ENCODE measurements at places on chromosomes 12 and 14. TPM values are rescaled to one million over a fixed set of nuclear protein-coding genes. Genes with fewer than 3 reads are reported as not detected.

- no peaks in the 10 kb centered on the region for H3K4me1 ChIP-seq
- H3K4me3 ChIP-seq, result no peak overlapping the region
- no peak for DNase-seq
- no peaks in the 10 kb centered on the region for H3K27me3 ChIP-seq
- H3K27ac ChIP-seq, result no peak overlapping the region
Observed at GRCh38 chr14:88143810-88144209, 138.9 kb downstream of the GPR65 start.

- no peaks in the 10 kb centered on the region for H3K27me3 ChIP-seq
- no peaks in the 10 kb centered on the region for H3K36me3 ChIP-seq
- DNase-seq, result no peak
- no peak overlapping the region for H3K4me3 ChIP-seq
Observed at GRCh38 chr12:115251727-115252126, 567.8 kb upstream of the TBX3 start.

DNA sequence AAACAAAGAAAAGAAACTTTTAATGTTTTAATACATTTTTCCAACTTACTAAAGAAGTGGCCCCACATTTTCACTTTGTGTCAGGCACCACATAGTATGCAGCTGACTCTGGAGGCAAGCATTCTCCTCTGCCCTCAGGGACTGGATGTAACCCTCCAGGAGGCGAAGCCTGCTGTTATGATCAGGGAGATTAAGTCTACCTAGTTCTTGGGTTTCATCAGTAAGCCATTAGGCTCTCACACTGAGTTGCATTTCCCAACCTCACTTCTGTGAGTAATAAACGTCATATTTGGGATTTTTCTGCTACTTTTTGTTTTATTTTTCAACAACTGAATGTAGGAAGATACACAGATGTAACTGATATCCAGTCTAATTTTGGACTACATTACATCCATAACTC lies 101.2 kb upstream of the LRFN5 start:
- H3K4me1 ChIP-seq, result no peaks in the 10 kb centered on the region
- no peak for DNase-seq
- H3K36me3 ChIP-seq, result no peaks in the 10 kb centered on the region

Gene STAB2
- total RNA-seq, result 2.0 TPM

Gene P2RX2
- not detected for total RNA-seq

Gene CD27
- 10.8 TPM for total RNA-seq

Gene PRDM4
- 38.7 TPM for total RNA-seq

Gene OTUB2
- total RNA-seq, result not detected

- H3K4me1 ChIP-seq, result no peaks in the 10 kb centered on the region
- no peaks in the 10 kb centered on the region for H3K36me3 ChIP-seq
- DNase-seq, result no peak
- no peak overlapping the region for H3K27ac ChIP-seq
- H3K27me3 ChIP-seq, result no peaks in the 10 kb centered on the region
Observed at GRCh38 chr12:25710128-25710527, 157.0 kb upstream of the LMNTD1 start.

GRCh38 chr12:3293446-3294161 lies 197.4 kb upstream of the PRMT8 start:
- H3K27me3 ChIP-seq, result no peaks in the 10 kb centered on the region
- peaks cover 9% of the 10 kb centered on the region for H3K4me1 ChIP-seq

DNA sequence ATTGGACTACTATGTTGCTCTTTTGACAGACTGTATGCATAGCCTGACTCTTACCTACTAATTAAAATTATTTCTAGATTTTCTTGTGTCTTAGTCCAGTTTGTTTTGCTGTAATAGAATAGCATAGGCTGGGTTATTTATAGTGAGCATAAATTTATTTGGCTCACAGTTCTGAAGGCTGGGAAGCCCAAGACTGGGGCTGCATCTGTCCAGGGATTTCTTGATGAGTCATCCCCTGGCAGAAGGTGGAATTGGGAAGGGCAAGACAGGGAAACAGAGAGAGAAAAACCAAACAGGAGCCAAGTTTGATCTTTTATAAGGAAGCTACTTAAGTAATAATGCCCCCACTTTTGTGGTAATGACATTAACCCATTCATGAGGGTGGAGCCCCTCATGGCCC lies 759.2 kb upstream of the LRFN5 start:
- H3K4me1 ChIP-seq, result no peaks in the 10 kb centered on the region
- no peak overlapping the region for H3K4me3 ChIP-seq
- no peaks in the 10 kb centered on the region for H3K27me3 ChIP-seq
- H3K27ac ChIP-seq, result no peak overlapping the region
- H3K36me3 ChIP-seq, result no peaks in the 10 kb centered on the region

- H3K4me3 ChIP-seq, result no peak overlapping the region
- H3K4me1 ChIP-seq, result peaks cover 4% of the 10 kb centered on the region
- DNase-seq, result no peak
- H3K27me3 ChIP-seq, result no peaks in the 10 kb centered on the region
- no peaks in the 10 kb centered on the region for H3K36me3 ChIP-seq
- peak overlapping the region; percentile 48 for H3K27ac ChIP-seq
Observed at GRCh38 chr12:39619316-39619659, 315 bp downstream of the ABCD2 start.

All from thyroid gland (tissue), 4 donors.